Dermis blood vessel endothelial cell (primary cell): ENCODE measurements at places on chromosomes 3 and 15.

DNA sequence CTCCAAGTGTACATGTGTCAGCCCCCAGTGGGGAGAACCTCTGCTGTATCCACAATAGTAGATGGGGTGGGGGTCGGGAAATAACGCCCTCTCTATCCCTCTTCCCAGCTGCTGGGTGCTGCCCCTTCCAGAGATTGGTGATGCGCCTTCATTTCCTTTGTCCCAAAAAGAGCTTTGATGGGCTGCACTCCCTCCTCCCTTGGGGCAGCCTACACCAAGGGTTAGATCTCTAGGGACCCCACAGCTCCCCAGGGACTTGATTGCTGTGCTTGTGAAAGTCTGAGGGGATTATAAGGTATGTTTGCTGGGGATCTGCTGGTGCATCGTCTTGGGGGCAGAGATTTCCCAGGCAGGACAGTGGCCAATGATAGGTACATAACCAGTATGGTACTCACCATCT is 105.3 kb downstream of the UNC13C start:
- no peak for DNase-seq

DNA sequence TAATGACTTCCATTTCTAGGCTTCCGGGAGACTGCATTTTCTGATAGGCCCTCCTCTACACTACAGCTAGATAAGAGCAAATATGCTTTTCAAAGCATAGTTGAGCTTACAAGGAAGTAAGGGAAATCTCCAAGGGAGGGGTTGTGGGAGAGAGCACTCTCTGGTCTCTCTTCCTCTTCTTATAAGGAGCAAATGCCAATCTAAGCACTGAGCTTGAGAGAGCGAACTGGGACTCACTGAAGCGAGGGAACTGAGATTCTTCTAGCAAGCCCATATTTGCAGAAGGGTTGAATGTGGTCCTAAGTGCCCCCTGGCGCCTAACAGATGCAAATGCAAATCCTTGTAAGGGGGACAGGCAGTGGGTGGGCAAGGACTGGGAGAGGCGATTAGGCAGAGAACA is 164.8 kb downstream of the ERC2 start:
- DNase-seq: peak; percentile 47

DNA sequence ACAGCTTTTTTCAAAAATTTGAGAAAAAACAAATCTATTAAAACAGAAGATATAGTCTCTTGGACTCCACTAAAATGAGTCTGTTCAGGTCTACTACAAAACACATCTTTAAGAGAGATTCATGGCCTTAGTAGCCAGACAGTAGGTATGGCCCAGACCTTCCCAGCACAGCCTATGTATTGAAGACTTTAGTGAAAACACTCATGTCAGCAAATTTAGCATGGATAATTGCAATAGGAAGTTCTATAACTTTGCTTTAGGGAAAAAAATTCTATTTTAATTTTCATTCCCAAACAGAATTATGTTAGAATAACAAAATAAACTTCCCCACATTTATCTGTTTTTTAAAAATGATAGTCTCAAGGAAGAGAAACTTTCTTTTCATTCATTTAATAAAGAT is 976.6 kb downstream of the FHIT start:
- DNase-seq: no peak

GRCh38 chr15:30990446-30991254 is 778 bp downstream of the MTMR10 start:
- peak; percentile 30 for DNase-seq

DNA sequence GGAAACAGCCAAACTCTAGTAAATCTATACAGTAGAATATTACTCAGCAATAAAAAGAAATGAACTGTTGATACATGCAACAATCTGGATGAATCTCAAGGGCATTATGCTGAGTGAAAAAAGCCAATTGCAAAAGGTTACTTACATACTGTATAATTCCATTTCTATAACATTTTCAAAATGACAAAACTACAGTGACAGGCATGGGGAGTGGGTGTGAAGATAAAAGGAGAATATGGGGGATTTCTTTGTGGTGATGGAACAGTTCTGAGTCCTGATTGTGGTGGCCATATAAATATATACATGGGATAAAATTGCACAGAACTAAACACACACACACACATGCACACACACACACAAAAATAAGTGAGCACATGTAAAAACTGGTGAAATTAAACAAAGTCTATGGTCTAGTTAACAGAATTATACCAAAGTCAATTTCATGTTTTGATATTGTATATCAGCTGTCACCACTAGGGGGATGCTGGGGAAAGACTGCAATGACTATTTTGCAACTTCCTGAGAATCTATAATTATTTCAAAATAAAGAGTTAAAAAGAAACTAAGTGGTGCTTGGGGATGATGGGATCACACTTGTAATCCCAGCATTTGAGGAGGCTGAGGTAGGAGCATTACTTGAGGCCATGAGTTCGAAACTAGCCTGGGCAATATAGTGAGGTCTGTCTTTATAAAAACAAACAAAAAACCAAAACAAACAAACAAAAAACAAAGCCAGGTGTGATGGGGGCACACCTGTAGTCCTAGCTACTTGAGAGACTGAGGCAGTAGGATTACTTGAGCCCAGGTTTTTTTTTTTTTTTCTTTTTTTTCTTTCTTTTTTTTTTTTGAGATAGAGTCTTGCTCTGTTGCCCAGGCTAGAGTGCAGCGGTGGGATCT is 66.0 kb downstream of the SPTSSB start:
- DNase-seq: peak; percentile 50

DNA sequence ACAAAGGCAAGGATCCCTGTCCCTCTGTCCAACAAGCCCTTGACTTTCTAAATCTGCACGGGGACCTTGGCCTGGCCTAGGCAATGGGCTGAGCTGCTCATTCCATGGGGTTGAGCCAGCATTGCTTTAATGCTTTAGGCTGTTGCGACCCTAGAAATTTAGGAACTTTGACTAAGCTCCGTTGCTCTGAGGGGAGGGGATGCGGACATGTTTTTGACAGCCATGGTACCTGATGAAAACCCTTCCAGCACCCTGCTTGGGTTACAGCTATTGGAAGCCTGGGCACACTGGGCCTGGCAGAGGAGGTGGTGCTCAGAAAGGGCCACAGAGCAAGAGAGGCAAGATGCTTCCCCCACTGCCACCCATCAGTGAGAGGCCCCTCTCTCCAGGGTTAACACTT is 37.1 kb downstream of the SYNM start:
- DNase-seq: no peak

DNA sequence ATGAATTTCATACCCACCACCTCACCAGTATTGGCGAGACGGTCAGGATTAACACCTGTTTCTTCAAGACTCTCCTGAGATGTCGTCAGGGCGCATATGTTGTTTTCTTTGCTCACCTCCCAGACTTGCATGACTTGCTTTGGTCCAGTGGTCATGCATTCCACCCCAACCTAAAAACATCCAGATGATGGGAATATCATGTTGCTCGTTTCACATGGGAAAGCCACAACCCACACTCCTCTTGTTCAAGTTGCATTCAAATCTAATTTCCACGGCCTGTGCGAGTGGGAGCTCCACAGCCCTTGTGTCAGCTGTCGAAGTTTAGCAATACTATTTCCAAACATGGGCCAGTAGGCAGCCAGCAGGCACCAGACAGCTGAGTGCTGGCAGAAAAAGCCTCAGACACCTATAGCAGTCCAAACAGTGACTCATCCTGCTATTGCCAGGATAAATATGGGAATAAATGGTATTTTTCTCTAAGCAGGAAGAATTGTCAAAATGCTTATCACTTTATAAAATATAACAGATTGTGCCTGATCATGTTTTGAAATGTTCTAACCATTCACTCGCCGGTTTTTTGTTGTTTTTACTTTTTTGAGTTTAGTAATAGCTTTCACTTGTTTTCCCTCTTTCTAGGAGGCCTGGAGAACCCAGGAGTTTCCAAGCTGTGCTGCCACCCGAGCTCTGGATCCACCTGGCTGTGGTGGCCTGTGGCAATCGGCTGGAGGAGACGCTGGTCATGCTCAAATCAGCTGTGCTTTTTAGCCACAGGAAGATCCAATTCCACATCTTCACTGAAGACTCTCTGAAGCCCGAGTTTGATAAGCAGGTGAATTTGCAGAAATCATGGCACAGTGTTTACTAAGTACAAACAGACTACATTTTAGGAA is 20.1 kb downstream of the GXYLT2 start:
- peak; percentile 8 for DNase-seq

DNA sequence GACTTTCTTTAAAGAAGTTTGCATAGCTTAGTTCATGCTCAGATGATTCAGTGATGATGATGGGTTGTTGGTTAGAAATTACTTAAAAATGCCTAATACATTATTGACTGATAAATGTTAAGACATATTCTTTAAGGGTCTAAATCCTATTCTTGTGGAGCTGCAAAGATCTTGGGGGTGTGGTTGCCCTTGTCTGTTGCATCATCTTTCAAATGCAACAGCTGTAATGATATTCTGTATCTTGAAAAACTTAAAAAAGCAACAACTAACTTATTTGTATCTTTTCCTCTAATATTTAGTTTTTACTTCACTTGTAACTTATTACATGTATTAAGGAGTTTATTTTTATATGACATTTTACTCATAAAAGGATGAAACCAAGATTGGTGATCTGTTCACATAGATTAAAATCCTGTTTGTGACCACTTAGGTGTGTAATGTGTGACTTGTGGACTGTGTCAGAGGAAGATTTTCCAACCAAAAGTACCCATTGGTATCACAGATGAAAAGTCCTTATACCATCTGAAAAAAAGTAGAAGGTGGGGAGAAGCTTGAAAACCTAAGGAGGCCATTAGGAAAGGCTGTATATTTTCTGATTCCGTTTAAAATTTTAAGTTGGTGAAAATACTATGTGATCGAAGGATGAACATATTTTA is 142.8 kb downstream of the IGF1R start:
- no peak for DNase-seq

- peak; percentile 64 for DNase-seq
Observed at GRCh38 chr15:74869726-74870407, 3.3 kb downstream of the SCAMP2 start.

DNA sequence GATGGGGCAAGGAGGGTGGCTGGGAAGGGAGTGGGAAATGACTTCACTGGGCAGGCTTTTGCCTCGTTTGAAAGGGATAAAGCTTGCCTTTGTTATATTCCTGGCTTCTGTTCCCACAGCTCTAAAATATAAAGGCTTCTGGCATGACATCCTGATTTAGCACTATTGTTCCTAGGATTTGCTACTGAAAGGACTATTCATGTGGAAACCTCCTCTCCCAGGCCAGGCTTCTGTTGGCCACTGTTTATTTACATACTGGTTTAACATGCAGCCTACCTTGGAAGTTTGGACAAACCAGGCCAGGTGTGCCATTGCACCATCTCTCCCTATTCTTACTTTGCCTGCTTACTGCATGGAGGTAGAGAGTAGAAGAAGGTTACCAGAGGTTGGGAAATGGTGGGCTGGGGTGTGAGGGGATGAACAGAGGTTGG is 2.4 kb upstream of the LMCD1 start:
- peak; percentile 81 for DNase-seq

DNA sequence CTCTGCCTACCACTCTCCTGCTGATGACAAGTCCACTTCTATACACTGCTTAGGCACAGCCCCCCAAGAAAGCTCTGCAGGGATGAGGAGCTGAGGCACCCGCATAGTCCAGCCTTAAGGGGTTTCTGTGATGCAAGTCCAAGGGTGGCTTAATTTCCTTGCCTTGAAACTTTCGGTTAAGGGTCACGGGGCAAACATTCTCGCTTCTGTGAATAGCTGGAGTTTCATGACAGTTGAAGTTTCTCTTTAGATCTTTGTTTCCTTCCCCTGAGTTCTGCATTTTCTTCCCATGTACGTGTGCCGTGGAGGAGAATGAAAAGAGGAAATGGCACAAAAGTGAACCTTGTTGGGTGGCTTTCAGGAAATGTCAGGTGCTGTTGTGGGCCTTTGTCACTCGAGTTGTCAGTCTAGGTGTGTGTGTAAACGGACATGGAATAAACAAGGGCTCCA is 7.0 kb downstream of the GPR160 start:
- DNase-seq: no peak

GRCh38 chr3:185187391-185187790 is 34.5 kb upstream of the C3orf70 start:
- no peak for DNase-seq

DNA sequence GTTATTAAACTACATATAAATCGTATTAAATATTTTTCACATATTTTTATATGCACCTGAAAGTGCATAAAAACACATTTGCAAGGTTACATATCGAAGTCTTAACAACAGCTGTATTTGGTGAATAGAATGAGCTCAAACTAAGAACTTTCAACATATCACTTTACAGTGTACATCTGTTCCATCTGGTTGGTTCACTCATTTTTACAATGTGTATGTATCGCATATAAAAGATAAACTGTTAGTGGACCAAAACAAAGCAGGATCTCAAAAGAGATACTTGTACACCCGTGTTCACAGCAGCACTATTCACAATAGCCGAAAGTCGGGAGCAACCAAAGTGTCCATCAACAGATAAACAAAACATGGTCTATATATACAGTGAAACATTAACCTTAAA is 55.8 kb downstream of the TBL1XR1 start:
- no peak for DNase-seq

GRCh38 chr3:79497447-79498111 is 270.2 kb downstream of the ROBO1 start:
- peak; percentile 37 for DNase-seq

DNA sequence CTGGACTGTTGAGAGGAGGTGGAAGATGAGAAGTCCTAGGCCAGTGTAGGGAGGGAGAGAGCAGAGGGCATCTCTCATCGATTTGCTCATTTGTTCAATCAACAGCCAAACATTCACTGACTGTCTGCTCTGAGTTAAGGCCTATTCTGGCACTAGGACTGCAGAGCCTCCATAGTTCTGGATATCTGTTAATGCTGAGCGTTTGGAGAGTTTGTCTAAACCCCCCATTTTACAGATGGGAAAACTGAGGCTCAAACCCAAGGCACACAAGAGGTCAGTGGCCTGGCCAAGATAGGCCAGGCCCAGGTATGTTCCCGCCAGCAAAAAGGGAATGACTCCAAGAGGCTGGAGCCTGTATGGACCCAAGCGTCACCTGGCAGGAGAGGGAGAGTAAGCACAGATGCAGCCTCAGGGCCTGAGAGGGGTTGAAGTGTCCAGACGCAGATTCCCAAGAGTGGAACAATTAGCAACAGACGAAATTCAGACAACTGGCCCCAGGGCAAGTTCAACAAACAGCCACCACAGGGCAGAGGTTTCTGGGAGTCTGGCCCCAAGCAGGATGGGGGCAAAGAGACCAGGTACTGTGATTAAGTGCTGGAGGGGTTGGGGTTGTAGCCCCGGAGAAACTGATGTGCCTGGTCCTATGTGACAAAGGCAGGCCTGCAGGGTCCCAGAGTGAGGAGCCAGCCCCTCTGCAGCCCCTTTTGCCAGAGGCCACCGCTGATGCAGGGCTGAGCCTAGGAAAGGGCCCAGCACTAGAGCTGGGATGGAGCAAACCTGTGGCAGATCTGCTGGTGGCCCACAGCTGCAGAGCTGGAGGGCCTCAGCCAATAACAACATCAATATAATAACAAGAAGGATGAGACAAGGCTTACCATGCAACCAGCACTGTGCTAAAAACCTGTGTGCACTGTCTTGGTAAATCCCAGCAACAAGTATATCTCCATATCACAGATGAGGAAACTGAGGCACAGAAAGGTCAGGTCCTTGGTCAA is 245.1 kb upstream of the TLE3 start:
- DNase-seq: no peak

DNA sequence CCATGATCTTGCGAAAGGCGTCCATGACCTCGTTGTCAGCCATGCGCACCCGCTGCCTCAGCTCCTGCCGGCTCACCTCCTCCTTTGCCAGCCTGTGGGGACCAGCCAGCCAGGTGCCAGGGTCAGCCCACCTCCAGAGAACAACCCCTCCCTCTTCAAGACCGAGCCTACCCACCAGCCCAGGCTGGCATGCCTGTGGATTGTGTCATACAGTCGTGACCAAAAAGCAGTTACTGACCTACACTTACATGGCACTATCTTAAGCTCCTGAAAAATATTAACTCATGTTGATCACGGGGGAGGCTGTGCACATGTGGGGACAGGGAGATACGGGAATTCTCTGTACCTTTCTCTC is 10.7 kb upstream of the CAMK1 start:
- no peak for DNase-seq
